ENCODE measurements at places on chromosomes 7 and 10. TPM values are rescaled to one million over a fixed set of nuclear protein-coding genes. Genes with fewer than 3 reads are reported as not detected.
A peak's percentile ranks its signal among the peaks of the same experiment; 100 is the strongest.

DNA sequence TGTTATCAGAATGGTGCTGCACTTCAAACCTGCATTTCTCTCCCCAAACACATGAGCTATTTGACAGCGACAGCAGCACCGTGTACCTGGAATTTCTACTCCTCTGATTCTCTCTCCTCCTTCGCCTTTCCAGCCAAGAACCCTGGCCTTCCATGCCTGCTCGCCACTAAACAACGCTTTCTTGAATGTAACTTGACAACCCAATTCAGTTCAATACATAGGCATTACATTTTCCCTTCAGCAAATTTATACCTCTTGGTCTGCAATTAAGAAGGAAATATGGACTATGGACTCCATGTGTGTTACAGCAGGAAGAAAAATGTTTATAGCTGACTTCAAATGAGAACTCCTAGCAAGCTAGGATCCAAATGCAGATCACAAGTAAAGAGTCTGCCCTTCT is 162.6 kb upstream of the AUTS2 start:
- DNase-seq = no peak

DNA sequence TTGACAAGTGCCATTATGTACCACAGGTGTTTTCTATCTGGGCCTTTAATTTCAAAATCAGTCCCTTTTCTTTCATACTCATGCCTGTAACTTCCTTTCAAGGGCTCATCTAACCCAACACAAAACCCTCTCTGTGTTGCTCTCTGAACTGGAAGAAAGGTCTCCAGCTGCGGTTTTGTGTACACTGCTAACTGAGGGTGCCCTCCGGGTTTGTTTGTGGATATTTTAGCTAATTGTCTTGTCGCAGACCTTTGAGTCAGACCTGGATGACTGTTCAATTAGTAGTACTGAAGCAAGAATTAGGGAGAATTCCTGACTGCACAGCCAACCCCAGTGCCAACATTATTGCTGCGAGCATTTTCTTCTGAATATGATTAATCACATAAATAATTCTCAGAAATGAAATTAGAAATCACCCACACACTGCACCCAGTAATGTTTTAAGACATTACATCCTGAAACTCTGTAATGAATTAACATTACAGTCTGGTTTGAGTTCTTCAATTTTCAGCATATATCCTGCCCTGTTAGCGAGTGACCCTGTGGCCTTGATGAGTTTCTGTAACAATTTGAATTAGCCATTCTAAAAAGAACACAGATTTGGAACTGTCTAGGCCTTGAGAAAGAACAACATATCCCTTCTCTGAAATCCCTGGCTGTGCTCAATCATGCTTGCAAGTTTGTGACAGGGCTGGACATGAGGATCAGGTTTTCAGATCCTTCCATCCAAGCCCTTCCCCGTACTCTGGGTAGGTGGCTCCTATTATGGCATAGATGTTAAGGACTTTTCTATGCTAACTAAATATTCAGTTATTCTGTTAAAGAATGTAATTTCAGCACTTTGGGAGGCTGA is 460.1 kb downstream of the PLXDC2 start:
- no peak for DNase-seq

- no peak for DNase-seq
Observed at GRCh38 chr7:98662289-98662688, 45.2 kb downstream of the NPTX2 start.

- peak; percentile 90 for DNase-seq
Observed at GRCh38 chr10:17673471-17674061, 29.6 kb downstream of the STAM start.

GRCh38 chr10:8130973-8131911 is 76.8 kb downstream of the GATA3 start:
- no peak for DNase-seq

DNA sequence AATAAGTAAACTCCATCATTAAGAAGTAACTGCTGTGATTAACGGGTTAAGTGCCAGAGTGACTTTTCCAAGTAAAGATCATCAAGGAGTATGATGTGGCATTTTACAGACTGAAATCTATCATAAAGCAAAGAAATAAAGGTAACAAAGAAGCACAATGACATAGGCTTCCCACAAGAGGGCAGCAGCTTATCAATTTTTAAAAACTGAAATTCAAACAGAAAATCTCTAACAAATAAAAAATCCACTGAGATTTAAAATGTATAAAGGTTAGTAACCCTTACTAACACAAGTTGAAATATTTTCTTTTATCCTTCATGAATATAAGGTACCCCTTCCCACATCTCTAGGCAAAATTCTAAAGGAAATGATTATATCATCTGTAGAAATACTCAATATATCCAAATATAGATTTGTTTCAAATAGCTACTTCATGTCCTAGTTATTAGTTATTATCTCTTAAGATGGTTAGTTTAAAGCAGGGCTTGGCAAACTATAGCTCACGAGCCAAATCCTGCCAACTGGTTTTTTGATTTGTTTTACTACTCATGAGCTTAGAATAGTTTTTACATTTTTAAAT is 29.2 kb downstream of the FAM3C start:
- DNase-seq = peak; percentile 48

- DNase-seq = no peak
Observed at GRCh38 chr7:138756591-138757242, 41.1 kb upstream of the TMEM213 start.

DNA sequence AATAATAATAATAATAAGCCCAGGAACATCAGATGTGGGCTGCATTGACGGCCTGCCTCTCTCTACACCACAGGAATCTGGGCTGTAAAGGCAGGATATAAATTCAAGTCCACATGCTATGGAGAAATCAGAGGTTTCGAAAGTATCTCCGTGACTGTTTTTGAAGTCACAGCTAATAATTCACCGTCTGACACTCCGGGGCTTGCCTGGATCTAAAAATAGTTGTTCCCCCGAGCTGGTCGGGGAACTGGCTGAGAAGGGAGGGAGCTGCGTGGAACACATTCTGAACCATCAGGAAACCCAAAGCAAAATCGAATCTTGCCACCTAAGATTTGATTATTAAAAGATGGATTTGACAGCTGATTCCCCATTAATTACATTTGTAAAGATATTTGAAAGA is 35.4 kb downstream of the KLF6 start:
- DNase-seq = peak; percentile 95

The CHAT gene
- total RNA-seq = not detected

The OR2A7 gene
- total RNA-seq = not detected

The ZNF789 gene
- total RNA-seq = 8.9 TPM

The TMEM168 gene
- total RNA-seq = 25.5 TPM

All from umbilical cord (tissue), 2 donors.